ENCODE measurements at places on chromosomes 3 and 15.

DNA sequence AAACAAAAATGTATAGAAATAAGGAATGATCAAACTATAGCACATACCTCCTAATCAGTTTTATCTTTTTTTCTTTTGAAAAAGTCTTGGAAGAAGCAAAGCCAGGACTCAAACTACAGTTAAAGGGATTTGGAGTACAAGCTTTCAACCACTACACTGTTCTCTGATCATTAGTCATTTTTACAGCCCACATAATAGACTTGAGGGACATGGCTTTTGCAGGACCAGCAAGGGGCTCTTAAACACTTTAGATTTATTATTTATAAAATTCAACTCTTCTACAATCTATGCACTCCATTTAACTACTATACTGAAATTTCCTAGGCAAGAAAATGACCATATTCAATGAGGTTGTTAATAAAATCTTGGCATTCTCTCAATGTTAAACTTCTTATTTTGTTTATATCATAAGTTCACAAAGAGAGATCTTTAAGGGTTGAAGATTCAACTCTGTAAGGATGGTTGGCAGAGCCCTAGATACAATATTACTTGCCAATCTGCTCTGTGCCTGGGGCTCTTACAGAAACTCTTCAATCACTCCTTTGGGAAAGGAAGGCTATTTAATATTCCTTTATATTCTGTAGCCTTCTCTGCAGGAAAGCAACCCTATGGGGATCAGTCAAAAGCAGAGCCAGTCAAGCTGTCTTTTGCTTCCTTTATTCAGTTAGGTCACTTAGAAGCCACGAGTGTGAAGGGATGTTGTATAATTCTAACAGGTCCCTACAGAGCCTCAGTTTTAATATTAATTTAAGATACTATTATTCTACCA lies 557.7 kb upstream of the SGO1 start:
- no peak for DNase-seq

DNA sequence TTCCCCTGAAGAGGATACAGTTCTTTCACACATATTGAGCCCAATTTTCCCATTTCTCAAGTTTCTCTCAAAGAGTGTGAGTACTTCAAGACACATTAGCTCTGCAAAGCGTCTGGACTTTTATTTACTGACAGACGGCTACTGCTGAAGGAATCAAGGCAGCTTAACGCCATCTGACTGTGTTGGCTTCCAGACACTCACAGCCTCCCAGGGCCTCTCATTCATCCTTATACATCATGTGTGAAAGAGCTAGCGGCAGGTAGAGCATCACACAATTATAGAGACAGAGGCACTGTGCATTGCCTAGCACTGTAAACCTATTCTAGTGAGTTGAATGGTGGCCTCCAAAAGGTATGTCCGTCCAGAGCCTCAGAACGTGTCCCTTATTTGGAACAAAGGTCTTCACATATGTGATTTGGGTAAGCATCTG lies 284.1 kb upstream of the STT3B start:
- DNase-seq = no peak

DNA sequence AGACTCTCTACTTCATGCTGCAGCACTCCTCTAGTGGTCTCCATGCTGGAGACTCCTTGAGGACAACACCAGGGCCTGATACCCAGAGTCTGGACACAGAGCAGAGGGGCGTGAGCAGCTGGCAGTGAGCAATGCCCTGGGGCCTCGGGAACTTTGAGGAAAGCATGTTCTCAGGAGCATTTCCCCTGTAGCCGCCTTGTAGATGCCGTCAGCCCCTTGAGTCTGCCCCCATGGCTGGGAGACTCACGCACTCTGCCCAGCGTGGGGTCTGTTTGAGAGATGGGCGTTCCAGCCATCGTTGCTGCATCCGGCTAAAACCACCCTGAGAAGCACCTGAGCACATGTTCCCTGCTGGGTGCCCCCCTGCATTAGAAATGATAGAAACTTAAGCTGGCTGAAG lies 56.8 kb downstream of the PLXNA1 start:
- DNase-seq = no peak

GRCh38 chr3:42066516-42067181 lies 24.5 kb upstream of the TRAK1 start:
- no peak for DNase-seq

GRCh38 chr15:92845126-92845508 lies 55.0 kb upstream of the CHD2 start:
- no peak for DNase-seq

GRCh38 chr3:149586871-149587270 lies 71.0 kb downstream of the WWTR1 start:
- no peak for DNase-seq

- no peak for DNase-seq
Measured at GRCh38 chr3:180782195-180782984, 103.1 kb upstream of the CCDC39 start.

GRCh38 chr3:142236173-142236572 lies 10.8 kb upstream of the GK5 start:
- DNase-seq = no peak

DNA sequence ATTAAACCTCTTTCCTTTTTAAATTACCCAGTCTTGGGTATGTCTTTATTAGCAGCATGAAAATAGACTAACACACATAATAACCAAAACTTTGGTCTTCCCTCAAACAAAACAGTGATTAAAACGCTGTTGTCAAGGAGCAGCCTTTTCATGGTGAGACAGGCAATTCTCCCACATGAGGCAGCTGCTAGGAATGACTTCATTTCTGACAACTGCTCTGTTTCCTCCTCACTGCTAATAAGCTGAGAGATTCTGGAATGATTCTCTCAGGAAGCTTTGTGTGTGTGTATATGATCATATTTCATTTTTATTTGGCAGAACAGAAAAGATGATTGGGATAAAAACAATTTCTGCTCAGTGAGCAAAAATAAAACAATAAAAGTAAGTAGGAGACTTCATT lies 580.6 kb upstream of the ADAMTS9 start:
- no peak for DNase-seq

DNA sequence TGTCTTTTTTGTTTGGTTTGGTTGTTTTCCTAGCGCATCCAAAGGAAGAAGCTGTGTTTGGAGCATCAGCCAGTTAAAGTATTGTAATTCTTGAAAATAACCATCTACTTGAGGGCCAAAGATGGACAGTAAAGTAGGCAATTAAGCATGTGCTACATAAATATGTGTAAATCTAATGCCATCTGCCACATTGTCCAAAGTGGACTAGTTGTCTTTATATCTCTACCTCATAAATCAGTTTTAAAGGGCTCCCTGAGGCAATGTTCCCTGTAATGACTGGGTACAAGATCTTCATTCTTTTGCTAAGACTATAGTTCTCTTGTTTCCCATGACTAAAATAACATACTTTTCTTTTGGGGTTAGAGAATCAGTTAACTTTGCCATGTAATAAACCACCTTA lies 460.0 kb upstream of the RARB start:
- no peak for DNase-seq

GRCh38 chr15:33113666-33114373 lies 80.7 kb downstream of the FMN1 start:
- no peak for DNase-seq

- DNase-seq = no peak
Measured at GRCh38 chr3:33355611-33356010, 78.4 kb downstream of the FBXL2 start.

DNA sequence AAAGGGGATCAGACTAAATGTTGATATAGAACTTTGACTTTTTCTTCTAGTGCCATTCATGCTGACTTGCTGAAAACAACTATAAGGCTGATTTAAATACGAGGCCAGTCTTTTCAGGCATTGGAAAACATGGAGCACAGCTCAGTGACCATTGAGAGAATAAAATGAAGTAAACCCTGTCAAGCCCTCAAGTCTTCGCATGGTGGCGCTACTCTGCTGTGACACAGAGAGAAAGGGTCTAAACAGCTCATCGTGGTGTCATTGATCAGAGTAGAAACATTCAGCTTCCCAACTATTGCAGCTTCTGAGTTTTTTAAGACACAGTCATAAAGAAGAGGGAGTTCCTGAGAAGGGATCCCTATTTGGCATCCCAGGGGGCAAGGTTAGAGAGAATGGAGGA lies 716.2 kb downstream of the DIPK2A start:
- DNase-seq = no peak

DNA sequence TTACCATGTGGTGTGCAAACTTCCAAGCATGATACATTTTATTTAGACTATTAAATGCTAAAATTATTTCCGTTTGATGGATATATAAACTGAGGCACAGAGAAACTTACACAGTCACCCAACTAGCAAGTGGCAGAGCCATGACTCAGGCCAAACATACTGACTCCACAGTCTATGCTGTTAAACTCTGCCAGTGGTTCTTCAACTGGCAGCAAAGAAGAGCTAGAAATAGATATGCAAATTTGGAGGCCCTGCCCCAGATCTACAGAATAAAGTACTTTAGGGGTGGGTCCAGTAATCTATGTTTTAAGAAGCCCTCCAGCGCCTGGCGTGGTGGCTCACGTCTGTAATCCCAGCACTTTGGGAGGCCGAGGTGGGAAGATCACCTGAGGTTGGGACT lies 400.0 kb downstream of the FOXP1 start:
- no peak for DNase-seq

GRCh38 chr3:7377103-7377502 lies 516.2 kb downstream of the GRM7 start:
- no peak for DNase-seq

DNA sequence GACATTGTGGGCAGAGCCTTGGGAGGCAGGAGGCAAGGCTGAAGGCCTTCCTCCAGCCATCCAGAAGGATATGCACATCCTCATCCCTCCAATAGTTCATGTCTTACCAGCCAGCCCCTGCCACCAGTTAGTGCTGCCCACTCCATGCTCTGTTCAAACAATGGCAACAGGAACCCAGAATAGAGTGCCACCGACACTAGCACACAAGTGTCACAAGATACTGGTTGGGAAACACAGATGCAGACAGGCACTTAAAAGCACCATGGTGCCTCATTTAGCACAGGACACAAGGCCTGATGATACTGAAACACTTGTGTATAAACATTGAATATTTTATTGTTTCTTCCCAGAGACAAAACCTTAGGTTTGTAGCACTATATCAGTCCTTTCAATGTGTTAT lies 56.5 kb upstream of the MYO5C start:
- no peak for DNase-seq

DNA sequence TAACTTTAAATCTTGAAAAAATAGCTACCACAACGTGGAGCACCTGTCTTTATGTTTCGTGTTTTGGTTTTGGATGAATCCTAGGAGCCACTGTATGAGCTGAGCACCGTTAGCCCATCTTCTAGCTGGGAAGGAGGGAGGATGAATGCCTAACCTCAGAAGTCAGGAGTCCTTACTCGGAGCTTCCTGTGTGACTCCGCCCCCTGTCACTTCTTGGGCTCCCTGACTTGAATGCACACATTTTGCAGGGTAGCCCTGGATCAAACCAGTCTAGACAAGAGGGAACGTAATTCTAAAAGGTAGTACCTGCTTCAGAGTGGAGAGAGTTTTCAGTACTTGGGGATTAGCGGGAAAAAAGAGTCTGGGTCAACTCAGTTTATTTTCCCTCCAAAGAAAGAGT lies 5.3 kb downstream of the GABRA5 start:
- DNase-seq = no peak

GRCh38 chr3:39453134-39453533 lies 14.3 kb upstream of the MOBP start:
- DNase-seq = no peak

DNA sequence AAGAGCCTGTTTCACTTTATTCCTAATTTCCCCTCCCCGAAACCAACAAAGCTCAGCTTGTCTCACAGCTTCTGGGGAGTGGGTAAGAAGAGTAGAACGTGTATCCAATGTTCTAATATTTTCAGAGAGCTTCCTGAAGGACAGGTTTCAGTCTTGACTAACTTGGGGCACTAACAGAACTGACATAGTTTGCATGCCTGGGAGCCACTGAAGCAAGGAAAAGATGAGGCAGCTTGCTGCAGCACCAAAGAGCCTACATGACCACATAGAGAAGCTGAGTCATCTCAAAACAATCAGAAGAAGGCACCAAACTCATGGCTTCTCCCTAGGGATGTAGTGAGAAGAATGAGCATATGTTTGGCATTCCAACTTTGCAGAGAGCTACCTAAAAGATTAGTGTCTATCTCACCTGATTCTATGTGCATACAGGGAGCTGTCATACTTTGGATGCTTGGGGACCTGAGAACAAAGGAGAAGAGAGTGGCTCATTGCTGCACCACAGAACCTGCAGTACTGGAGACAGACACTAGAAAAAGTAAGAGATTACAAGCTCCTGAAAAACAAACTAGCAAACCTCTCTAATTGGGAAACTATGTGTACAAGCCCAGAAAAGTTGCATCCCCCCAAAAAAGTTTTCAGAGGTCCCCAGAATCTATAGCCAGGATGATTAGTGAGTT lies 86.9 kb downstream of the DCLK3 start:
- DNase-seq = no peak

- no peak for DNase-seq
Measured at GRCh38 chr3:168952551-168952950, 711.0 kb downstream of the MECOM start.

- DNase-seq = no peak
Measured at GRCh38 chr15:29773816-29774215, 48.5 kb downstream of the TJP1 start.

DNA sequence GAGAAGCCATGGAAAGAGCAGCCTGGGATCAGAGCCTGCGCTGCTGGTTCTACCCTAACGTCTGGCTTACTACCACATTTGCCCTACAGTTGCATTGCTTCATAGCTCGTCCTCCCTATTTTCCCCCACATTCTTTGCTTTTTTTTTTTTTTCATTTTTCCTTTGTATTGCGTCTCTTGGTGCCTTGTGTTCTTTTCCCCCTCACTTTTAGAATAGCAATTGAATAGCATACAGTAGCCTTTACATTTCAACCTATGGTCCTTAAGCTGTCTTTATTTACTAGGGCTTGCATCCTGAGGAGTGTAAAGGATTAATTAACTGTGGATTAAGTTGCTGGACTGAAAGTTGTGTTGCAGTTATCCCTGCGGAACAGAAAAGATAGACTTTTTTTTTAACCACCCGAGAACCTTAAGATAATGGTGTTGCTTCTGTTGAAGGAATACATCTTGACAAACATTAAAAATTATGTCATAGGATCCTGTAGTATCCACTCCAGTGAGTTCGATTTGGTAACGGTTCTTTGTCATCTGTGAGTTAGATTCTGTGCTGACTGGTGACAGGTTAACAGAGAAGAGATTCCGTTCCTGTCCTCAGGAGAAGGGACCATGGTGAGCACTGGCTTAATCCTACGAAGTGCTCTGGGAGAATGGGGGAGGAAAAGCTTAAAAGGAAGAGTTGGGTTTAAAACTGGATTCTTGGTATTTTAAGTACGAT lies 417.4 kb upstream of the NAALADL2 start:
- DNase-seq = no peak

GRCh38 chr3:72185549-72186399 lies 400.8 kb upstream of the PROK2 start:
- DNase-seq = no peak

All from activated CD8-positive, alpha-beta memory T cell treated with anti-CD3 and anti-CD28 coated beads, Interleukin-2, amount 50 U/mL, for 48 hours (primary cell).